ENCODE measurements at places on chromosomes 7 and 10. TPM values are rescaled to one million over a fixed set of nuclear protein-coding genes. Genes with fewer than 3 reads are reported as not detected.

DNA sequence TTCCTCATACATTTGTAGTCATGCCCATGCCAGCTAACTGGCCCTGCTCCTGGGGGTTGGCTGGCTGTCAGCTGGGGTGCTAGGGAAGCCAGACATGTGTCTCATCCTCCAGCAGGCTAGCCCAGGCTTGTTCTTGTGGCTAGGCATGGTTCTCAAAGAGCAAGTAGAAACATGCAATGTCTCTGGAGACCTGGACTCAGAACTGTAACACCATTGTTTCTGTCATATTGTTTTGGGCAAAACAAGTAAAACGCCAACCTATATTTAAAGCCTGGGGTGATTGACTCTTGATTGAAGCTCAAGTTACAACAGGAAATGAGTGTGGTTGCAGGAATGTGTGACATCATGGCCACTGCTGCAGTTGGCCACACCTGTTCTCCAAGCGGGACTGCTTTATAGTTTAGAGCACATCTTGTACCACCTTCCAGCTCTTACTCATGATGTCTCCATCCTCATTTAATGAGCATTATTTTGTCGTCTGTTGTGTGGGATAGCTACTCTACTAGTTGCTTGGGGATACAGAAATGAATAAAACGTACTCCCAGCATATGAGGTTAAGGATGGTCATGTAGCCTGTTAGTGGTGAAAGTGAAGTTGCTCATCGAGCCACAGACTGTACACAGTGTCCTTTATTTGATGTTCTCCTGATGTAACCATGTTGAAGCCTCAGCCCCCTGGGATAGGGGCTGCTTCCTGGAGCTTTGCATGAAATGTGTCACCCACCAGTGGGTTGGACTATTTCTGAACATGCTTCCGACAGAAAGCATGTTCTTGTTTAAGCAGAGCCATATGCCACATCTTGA lies 168.4 kb downstream of the SORCS3 start:
- peak; percentile 60 for DNase-seq

TSPAN14 gene
- polyA plus RNA-seq, result 87.0 TPM

DNA sequence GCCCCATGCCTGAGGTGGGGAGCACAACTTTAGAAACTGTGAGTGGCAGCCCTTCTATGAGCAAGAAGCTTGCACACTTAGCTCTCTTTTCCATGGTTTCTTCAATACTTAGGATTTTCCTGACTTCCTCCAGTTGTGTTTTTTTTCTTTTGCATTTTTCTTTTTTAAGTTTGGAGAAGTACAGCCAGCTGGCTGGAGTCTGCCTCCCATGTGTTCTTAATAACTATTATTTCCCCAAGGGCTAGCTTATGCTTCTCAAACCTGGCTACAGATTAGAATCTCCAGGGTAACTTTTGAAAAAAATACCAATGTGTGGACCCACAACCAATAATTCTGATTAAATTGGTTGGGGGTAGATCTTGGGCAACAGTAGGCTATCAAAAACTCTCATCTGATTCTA lies 37.4 kb upstream of the MEOX2 start:
- DNase-seq, result no peak

ENKUR gene
- 0.03 TPM for polyA plus RNA-seq

DNA sequence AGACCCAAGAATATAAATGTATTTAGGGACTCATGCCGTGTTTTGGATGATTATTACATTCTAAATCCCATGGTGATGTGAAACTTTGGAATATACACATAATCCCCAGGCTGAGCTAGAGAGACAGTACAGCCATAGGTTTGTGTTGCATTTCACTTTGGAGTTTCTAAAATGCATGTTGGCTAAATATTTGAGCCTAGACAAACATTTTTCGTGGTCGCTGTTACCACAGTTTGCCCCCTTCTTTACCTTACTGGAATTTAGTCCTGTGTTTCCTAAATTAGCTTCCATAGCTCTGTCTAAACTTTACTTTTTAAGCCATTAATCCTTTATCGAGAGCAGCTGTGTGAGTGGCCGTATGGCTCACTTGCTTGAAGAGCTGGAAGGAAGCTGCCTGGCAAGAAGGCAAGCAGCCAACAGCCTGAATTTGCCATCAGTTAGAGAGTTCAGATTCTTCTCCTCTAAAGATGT lies 192.0 kb downstream of the BICC1 start:
- DNase-seq, result no peak

GRCh38 chr10:86339226-86339865 lies 27.2 kb downstream of the GRID1 start:
- no peak for DNase-seq

ESYT2 gene
- polyA plus RNA-seq, result 37.5 TPM

- no peak for DNase-seq
Observed at GRCh38 chr7:92835261-92835850, 1.0 kb downstream of the CDK6 start.

FGFBP3 gene
- polyA plus RNA-seq, result 0.06 TPM

DNA sequence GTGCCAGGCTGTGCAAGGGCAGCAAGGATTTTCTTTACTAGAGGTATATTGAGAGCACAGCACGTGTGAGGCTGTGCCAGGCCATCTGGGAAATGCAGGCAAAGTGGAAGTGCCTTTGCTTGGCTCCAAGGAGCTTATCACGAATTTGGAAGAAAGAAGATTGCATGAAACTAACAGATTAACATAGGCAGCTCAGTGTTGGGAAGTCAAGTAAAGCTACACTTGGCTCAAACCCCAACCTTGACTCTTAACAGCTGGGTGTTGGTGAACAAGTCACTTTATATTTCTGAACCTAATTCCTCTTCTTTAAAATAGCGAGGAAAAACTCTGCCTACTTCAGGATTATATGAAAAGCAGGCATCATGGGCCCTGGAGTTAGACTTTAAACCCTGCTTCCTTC lies 105.2 kb downstream of the PLCE1 start:
- DNase-seq, result no peak

GRCh38 chr7:818031-818699 lies 14.1 kb upstream of the SUN1 start:
- DNase-seq, result no peak

DNA sequence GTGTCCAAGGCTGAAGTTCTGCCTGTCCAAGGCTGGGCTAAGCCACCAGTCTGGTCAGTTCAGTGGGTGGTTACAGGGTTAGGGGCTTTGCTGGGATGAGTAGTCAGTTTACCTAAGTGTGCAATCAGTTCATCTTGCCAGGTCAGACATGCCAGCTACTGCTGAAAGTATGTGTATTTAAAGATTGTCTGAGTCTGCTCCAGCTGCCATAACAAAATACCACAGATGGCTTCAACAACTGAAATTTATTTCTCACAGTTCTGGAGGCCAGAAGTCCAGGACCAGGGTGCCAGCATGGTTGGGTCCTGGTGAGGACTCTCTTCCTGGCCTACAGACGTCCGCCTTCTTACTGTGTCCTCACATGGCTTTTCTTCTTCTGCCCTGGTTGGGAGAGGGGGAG lies 52.4 kb upstream of the TNS3 start:
- no peak for DNase-seq

GRCh38 chr10:120318862-120319261 lies 138.2 kb upstream of the PLPP4 start:
- no peak for DNase-seq

CYP2C8 gene
- 0.07 TPM for polyA plus RNA-seq

ABCB4 gene
- polyA plus RNA-seq, result not detected

DNA sequence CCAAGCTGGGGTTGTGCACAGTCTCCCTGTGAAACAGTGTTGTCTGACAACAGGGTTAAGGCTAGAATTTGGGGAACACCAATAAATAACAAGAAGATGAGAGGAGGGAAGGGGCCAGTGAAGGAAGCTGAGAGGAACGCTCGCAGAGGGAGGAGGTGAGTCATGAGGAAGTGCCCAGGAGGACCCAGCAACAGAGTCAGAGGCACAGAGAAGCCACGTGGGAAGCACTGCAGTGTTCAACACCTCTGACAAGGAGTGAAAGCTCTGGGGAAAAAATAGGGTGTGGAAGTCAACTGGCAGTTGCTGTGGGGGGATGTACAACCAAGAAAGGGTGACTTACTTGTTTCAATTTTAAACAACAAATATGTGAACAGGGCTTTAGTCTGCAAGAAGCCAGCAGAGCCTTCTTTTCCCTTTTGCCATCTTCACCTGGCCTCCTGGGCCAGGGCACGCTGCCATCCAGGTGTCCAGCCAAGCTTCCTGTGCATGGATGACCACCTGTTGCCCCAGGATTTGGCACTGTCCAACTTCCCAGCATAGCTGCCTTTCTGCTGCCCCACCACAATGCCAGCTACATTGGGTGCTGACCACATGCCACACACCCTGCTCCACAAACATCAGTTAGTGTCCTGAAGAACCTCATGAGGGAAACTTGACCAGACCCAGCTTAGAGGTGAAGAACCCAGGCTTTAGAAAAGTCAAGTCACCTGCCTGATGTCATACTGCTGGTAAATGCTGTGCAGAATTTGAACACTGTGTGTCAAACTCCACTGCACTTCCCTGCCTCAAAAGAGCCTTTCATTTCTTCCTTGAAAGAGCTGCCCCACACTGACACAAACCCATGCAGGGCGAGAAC lies 69.6 kb downstream of the ATXN7L1 start:
- no peak for DNase-seq

DNA sequence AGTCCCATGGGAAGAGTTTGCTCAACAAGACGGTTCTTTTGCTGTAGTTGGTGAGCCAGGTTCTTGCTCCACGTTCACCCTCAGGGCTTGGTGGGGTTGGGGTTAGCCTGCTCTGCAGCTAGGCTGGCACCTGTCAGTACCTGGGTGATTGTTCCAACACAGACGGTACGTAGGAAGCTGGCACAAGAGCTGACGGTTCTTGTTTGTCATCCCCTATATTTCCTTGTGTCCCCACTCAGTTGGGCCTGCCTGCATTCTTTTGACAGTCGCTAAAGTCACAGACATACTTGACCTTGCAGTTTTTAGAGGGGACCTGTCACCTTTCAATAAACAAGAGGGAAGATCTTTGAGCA lies 40.2 kb upstream of the SYPL1 start:
- no peak for DNase-seq

DNA sequence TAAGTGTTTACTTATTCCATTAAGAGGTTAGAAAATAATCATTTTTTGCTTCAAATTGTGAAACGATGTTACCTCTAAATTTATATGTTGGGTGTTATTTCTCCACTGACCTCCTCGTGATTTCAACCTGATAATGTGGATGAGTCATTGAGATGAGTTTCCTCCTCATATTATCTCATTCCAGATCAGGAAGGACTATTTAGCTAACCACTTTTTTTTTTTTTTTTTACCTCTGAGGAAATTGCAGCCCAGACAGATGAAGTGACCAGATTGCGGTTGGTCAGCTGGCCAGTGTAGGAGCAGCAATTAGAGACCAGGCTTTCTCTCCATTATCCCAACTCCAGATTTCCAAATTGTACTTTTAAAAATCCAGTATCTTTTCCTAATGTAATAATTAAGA lies 248.7 kb downstream of the FZD1 start:
- DNase-seq, result no peak

KCNMA1 gene
- polyA plus RNA-seq, result 6.3 TPM

DNA sequence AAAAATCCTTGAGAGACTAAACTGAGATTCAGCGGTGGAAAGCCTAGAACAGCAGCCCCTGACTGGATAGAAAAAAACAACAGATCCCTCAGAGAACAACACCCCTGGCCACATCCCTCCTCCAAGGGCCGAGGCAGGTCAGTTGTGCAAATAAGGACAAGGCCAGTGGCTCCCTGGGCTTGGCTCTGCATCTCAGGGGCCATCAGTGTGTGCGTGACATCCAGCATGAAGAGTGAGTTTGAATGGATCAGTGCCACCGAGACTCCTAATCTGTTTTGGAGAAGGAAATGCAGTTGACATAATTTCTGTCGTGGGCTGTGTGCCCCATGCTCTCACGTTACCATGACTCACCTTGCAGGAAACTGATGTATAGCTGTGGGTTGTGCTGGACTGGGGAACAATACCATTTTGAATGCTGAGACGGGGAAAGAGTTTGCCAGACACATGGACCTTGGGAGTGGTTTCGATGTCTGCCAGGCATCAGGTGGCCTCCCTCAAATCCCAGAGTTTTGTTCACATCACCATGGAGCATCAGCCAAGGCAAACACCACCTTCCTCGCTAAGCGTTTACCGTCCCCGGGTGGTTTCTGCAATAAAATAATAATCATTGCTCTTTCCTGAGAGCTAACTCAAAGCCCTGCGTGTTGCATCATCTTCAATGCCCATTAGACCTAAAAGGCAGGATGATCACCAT lies 153.2 kb upstream of the FZD8 start:
- DNase-seq, result no peak

LBX1 gene
- polyA plus RNA-seq, result not detected

PIP gene
- not detected for polyA plus RNA-seq

C7orf33 gene
- not detected for polyA plus RNA-seq

GRCh38 chr7:157650131-157650631 lies 313.4 kb downstream of the DNAJB6 start:
- DNase-seq, result no peak

LRIT1 gene
- polyA plus RNA-seq, result not detected

DNA sequence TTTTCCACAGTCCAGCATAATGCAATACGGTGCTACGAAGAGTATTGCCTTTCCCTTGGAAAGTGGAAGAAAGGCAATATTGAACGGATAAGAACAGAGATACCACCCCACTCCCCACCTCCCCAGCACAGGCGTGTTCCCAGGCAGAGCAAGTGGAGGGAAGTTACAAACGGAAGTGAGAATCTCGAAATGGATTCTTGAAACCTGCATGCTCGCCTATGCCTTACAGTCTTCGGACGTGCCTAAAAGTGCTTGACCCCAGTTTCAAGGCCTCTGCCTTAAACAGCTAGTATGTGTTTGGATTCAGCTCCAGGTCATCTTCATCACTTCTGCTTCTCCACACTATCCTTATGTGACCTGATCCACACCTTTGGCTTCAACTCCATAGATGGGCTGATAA lies 35.0 kb upstream of the USP6NL start:
- no peak for DNase-seq

FKBP6 gene
- not detected for polyA plus RNA-seq

OR6B1 gene
- polyA plus RNA-seq, result not detected

- no peak for DNase-seq
Observed at GRCh38 chr10:35874311-35875015, 232.4 kb upstream of the FZD8 start.

- no peak for DNase-seq
Observed at GRCh38 chr7:44634187-44634838, 27.9 kb downstream of the OGDH start.

- no peak for DNase-seq
Observed at GRCh38 chr7:65827366-65827765, 45.5 kb upstream of the VKORC1L1 start.
